ENCODE measurements at places on chromosomes 6 and 20.

- DNase-seq: no peak
Observed at GRCh38 chr20:4795394-4795793, 73.7 kb downstream of the PRND start.

DNA sequence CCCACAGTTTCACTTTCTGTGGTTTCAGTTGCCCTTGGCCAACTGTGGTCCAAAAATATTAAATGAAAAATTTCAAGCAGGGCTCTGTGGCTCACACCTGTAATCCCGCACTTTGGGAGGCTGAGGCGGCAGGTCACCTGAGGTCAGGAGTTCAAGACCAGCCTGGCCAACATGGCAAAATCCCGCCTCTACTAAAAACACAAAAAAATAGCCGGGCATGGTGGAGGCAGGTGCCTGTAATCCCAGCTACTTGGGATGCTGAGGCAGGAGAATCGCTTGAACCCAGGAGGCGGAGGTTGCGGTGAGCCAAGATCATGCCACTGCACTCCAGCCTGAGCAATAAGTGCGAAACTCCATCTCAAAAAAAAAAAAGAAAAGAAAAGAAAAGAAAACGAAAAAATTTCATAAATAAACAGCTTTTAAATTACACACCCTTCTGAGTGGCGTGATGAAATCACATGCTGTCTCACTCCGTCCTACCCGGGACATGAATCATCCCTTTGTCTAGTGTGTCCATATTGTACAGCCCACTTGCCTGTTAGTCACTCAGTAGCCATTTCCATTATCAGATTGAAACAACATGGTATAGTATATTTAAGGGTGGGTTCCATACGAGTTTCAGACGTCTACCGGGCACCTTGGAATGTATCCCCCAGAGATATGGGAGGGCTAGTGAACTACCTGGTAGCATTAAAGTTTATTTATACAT is 11.7 kb downstream of the PTPRK start:
- DNase-seq: no peak

DNA sequence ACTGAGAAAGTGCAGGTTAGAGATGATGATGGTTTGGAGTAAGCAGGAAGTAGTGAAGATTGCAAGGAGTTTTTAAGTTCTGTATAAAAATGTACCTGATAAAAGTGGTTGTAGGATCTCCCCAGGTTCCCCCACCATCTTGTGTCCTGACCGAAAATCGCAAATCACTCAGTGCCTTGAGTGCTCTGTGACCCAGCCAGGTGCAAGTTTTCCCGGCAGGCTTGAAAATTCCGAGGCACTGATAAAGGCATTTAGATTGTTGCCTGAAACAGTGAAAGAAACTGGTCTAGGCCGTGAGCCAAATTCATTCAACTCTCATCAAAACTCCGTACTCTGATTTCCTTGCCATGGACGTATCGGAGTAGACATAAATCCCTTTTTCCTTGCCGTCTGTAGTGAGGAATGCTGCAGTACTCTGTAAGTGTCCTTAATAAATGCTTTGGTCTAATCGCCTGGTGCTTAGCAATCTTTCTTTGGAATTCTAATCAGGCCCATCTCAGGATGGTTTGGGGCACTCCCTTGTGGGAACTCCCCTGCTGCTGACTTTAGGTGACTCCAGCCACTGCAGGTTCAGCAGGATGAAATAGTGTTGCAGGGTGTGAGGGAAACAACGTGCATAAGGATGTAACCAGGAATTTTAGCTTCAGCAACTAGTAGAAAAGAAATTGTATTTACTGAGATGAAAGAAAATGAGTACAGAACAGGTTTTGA is 1199.8 kb upstream of the MAP3K7 start:
- DNase-seq: no peak

GRCh38 chr6:54217018-54217417 is 91.2 kb upstream of the TINAG start:
- DNase-seq: no peak

DNA sequence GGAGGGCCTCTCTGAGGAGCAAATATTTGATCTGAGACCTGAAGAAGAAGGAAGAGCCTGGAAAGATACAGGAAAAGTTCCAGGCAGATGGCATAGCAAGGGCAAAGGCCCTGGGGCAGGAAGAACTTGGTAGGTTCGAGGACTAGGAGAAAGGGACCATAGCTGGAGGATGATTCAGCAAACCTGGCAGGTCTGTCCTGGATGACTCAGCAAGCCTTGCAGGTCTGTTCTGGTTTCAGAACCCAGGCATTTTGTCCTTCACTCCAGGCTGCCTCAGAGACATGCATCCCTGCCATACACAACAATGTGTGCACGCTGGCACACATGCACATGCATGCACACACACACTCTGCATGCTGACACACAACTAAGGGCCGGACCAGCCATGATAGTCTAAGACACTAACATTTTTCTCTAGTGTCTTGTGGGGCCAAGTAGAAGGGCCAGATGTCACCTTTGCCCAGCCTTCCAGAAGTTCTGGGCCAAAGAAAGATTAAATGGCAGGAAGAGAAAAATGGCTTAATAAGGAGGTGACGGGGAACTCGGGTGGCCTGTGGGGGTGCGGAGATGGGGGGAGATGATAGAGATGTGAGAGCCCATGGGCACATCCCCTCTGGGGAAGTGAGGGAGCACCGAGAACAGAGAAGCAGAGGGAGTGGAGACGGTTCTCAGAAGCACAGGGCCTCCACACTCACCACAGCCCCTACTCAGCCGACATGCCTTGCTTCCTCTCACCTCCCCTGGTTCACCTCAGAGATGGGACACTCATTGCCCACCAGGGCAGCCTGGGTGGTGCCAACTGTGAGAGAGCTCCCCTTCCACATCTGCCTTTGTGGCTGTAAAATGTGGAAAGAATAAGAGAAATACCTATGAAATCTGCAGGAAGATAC is 15.4 kb upstream of the TRIB3 start:
- DNase-seq: no peak

GRCh38 chr6:145155411-145155810 is 579.9 kb downstream of the EPM2A start:
- no peak for DNase-seq

DNA sequence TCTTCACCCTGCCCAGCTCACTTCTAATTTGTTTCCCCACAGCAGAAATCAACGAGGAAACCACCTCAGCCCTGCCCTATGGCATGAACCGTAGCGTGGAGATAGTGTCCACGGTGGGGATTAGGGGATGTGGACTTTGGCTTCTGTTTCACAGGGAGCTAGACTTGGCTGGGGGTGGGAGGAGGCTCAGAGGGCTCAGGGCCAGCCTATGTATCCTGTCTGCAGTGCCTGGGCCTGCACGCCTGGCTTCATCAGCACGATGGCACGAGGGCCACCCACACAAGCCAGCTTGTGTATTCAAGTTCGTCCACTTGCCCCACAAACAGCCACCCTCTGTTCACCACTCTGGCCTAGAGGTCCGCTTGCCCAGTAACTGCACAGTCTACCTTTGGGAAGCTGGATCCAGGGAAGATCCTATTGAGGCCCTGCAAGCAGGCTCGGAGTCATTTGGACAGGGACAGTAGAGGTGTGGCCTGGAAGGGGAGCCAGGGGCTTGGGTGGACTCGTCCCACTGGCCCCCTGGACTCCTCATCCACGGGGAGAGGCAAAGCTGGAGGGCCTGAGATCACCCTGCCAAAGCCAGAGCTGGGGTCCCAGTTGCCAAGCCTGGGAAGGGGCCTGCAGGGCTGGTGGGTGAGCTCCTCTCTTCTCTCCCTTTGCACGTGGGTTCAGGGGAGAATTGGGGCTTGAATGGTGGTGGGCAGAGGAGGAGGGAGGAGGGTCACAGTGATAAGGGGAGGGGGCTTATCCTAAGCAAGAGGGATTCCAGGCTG is 38.0 kb upstream of the FAM83D start:
- no peak for DNase-seq

Data from stimulated activated CD8-positive, alpha-beta memory T cell treated with anti-CD3 and anti-CD28 coated beads, Interleukin-2, amount 100 ng/mL, for 1 hour (primary cell).